ENCODE measurements at places on chromosomes 11 and 22.
A peak's percentile ranks its signal among the peaks of the same experiment; 100 is the strongest.

DNA sequence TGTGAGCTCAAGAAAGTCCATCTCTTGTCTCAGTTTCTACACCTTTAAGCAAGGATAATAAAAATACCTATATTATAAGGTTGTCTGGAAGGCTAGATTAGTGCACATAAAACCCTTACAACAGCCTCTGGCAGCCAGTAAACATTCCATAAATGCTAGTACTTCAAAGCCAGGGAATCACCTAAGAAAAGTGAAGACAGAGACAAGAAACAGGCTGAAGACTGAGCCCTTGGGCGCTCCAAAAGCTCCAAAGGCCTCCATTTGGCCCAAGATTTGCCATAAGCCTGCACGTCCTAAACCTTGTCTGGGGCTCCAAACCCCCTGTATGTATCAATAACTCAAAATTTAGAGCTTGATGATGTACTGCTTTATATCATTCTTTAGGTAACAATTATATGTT, 52.2 kb upstream of the AKIP1 start:
- no peak for DNase-seq

GRCh38 chr11:107549253-107549953, 16.1 kb downstream of the ALKBH8 start:
- DNase-seq = peak; percentile 4

DNA sequence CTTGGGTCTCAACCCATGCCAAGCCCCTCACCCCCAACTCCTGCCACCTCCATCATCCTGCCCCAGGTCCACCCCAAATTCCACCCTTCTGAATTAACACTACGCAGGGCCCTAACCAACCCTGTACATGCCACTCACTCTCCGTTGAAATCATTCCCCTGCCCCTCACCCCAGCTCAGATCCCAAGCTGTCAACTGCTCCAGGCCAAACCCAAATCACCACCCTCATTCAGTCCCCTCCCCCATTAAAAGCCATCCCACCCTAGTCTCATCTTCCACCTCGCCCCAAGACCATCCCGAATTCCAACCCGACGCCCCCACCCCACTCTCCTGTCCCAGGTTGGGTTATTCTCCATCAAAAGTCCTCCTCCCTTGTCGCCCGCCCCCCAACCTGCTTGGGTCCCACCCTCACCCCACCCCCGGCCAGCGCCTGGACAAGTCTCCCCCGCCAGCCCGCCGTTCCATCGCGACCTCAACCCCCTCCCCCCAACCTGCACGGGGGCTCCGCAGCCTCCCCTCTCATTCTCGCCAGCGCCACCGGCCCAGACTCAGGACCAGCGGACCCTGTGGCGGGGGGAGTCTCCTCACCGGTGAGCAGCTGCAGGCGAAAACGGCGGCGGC, 466 bp downstream of the FAM168A start:
- peak; percentile 36 for DNase-seq

- DNase-seq = no peak
Observed at GRCh38 chr11:113578033-113578380, 102.8 kb upstream of the DRD2 start.

GRCh38 chr11:14500181-14500651, 605 bp upstream of the COPB1 start:
- DNase-seq = peak; percentile 29

DNA sequence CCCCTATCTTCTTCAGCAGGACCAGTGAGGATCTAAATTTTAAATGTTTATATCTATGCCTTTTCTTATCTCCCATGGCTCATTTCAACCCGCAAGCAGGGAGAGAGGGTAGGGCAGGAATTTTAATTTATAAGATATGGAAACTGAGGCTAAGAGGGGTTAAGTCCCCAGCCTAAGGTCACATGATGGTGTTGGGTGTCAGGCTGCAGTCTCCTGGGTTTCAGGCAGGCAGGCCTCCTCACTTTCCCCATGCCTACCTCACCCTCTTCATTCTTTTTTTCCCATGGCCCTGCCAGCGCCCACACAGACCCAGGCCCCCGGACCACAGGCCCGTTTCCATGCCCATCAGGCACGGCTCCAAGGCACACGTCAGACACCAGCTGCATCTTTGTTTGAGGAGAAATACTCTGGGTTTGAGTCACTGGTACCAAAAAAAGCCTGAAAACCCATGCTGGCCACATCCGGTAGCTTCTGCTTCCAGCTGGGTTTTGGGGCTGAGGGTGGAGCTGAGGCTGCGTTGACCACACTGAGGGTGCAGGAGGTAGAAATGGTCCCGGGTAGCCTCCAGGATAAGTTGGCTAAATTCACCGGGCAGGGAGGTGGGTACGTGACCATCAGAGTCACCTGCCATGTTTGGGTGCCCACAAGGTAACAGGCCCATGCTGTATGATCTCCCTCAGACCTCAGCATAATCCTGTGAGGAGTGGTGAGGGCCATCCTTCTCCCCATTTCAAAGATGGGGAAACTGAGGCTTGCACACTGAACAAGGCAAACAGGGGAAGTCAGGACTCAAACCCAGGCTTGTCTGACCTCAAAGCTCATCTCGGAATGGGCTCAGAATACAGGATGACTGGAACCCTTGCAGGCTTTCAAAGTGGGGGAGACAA, 7.5 kb downstream of the CRYBB1 start:
- DNase-seq = peak; percentile 53

DNA sequence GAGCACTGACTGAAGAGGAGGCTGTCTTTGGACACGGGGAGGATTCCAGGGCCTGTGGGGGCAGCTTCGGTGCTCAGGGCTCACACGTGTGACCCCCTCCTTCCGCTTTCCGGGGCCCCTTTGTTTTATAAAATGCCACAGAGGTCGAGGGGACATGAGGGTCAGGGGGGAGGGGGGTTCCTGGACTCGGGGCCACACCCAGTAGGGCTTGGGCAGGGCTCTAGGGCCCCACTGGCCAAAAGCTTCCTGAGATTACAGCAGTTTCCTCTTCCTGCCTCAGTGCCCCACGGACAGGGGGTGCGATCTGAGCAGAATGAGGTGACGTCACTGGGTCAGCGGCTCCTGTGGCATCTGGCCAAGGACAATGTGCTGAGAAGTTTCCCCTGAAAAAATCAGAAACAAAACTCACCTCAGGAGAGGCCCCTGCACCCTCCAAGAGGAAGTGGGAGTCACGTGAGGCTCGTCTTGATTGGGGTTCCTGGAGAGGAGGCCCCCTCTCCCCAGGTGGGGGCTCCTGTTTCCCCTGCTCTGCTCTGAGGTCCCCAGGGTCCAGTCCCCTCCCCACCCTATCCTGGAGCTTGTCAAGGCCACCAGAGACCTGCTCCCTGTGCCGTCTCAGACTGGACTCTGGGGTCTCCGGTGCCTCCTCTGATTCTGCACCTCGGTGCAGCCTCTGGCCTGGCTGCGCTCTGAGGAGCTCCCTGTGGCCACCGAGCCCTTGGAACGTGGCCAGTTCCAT, 6.4 kb upstream of the IFITM3 start:
- DNase-seq = no peak

GRCh38 chr22:42805998-42806830, 50.9 kb downstream of the ARFGAP3 start:
- no peak for DNase-seq

- no peak for DNase-seq
Observed at GRCh38 chr11:17813391-17814059, 78.9 kb downstream of the KCNC1 start.

DNA sequence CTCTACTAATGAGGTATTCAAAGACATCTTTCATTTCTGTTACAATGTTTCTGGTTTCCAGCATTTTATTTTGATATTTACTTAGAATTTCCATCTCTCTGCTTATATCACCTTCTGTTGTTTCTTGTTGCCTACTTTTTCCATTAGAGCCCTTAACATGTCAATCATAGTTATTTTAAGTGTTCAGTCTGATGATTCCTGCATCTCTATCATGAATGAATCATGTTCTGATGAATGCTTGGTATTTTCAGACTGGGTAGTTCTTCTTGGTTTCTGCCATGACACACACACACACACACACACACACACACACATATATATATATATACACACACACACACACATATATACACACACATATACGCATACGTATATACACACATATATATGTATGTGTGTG, 486.4 kb upstream of the ISX start:
- DNase-seq = no peak

DNA sequence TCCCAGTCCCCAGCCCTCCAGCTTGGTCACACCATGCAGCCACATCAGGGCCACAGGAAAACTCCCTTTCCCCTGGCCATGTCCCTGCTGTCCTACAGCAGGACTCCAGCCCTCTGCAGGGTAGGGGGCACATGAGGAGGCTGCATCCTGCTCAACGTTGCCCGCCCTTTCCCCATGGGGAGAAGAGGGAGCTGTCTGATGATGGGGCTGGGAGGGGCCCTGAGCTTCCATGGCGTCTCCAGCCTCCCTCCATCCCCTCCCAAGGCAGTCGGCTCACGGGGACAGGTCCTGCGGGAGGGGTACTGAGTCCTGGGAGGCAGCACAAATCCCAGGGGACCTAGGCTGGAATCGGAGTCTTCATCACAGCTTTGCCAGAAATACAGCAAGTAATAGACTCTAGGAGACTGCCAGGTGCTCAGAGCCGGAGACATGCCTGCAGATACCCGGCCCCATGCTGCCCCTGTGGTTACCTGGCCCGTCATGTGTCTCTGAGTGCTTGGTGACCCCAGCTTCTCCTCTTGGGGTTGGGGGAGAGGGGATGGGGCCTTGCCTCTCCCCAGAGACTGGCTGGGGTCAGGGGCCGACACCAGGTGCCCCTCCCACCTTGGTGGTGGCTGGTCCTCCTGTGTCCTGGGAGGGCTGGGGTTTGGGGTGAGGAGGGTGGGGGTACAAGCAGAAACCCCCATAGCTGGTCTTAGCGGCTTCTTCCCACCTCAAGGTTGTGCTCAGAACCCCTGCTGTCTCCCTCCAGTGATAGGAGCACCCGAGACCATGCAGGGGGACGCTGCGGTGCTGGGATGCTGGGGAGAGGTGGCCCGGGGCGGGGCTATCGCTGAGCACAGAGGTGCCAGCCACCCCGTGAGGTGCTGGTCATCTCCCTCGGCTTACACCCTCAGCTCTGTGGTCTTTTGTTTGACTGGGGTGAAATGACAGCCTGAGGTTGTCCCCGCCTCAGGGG, 2.3 kb downstream of the MRGPRE start:
- DNase-seq = no peak

DNA sequence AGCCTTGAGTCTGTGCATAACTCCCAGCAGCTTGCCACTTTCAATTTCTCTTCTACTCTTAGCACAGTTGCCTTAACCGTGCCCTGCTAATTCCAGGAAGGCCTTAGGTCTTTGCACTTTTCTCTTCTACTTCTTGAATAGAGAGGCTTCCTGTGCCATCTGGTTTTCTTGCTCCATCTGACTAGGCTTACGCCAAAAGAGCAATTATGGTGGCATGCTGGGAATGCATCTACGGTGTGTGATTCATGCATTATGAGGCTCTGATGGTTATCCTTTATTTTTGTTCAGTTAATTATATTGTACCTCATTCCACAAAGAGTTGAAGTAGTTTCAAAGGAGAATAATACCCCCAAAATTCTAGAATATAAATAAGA, 29.4 kb downstream of the SIK2 start:
- no peak for DNase-seq

DNA sequence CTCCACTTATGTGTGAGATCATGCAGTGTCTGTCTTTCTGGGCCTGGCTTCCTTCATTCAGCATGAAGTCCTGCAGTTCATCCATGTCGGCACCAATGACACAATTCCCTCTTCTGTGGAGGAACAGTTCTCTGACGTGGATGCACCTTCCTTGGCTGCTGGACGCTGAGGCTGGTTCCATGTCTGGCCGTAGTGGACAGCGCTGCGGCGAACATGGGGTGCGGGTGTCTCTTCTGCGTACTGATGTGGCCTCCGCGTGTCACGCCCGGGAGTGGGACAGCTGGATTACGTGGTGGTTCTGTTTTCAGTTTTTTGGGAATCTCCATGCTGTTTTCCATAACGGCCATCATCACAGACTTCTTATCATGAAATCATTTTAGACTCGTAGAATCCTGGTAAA, 16.9 kb upstream of the MUC2 start:
- no peak for DNase-seq

DNA sequence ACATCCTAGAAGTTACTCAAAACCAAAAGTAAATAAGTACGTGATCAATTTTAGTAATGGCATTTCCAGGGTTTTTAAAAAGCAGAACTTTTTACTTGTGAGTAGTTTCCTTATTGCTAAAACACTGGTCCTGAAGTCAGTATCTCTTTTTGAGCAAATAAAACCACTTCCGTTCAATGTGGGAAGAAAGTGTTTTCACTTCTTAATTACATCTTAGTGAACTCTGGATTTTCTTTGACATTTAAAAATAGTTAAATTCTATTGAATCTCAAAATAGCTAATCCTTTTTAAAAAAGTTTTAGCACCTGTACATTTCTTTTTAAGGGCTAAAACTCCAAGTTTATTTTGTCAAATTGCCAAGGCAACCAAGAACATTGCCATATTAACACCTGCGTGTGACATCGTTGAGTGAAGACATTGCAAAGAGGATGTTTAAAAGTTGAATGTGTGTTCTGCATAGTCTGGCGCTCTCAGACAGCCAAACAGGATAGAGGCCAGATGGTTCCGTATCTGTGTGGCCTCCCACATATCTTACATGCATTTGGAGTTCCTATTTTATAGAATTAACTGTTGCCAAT, 17.2 kb upstream of the OR5B21 start:
- DNase-seq = no peak

DNA sequence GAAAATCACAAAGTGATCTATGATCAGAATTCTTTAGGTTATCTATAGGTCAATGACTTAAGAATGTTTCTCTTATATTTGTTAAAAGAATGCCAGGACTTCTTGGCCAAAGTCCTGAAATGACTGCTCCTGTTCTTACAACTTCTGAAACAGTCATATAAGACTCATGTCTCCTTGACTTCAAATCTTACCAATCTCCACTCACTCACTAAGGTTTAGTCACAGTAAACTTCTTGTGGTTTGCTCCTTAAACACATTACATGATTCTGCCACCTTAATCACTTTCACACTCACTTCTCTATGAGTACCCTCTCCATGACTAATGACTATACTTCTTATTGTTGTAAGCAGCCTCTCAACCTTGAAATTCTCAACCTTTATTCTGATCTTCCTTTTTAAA, 648.7 kb upstream of the CCDC179 start:
- no peak for DNase-seq

GRCh38 chr11:69552951-69553350, 71.5 kb downstream of the LINC01488 start:
- no peak for DNase-seq

DNA sequence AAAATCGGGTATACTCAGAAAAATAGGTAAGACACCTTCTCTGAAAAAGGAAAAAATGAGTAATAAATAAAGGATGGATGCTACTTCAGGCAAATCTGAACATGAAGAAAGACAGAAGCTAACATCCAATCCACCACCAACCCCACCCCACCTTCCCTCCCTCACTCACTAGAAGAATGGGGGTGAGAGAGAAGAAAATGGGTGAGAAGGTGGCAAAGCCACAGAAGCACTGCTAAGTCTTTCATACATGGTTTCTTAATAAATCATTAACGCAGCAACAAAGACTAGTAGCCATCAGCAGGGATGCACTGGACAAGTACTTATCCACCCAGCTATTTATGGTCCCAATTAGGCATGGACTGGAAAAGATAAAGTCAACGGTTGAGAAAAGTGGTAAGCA, 5.9 kb downstream of the FHIP1B start:
- no peak for DNase-seq

DNA sequence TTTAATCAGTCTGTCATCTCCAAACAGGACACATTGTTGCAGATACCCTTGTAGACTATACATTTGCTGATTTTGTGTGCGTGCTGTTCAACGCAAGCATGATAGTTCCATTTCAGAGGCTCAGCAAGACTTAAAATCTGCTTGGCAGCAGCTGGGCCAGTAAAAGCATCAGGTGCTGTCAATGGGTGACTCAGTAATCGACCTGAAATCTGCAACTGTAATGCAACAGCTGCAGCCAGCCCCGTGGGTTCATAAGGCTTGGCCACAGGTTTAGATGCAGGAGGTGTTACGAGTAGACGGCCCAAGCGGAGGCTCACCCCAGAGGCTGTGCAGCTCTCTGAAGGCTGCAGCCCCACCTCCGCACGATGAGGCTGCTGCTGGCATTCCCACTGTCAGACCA, 84.6 kb downstream of the NTM start:
- DNase-seq = no peak

All from substantia nigra (tissue), 51 donors.